ENCODE measurements at places on chromosomes 6 and 20.

GRCh38 chr20:62286493-62287064 lies 16.2 kb upstream of the ADRM1 start:
- DNase-seq = no peak

GRCh38 chr20:18628330-18628920 lies 40.6 kb downstream of the DTD1 start:
- DNase-seq = no peak

GRCh38 chr6:13710552-13711323 lies 897 bp downstream of the RANBP9 start:
- DNase-seq = no peak

GRCh38 chr6:100504786-100505737 lies 40.3 kb upstream of the SIM1 start:
- DNase-seq = peak; percentile 51

- DNase-seq = no peak
Observed at GRCh38 chr6:6492675-6493074, 95.8 kb upstream of the LY86 start.

DNA sequence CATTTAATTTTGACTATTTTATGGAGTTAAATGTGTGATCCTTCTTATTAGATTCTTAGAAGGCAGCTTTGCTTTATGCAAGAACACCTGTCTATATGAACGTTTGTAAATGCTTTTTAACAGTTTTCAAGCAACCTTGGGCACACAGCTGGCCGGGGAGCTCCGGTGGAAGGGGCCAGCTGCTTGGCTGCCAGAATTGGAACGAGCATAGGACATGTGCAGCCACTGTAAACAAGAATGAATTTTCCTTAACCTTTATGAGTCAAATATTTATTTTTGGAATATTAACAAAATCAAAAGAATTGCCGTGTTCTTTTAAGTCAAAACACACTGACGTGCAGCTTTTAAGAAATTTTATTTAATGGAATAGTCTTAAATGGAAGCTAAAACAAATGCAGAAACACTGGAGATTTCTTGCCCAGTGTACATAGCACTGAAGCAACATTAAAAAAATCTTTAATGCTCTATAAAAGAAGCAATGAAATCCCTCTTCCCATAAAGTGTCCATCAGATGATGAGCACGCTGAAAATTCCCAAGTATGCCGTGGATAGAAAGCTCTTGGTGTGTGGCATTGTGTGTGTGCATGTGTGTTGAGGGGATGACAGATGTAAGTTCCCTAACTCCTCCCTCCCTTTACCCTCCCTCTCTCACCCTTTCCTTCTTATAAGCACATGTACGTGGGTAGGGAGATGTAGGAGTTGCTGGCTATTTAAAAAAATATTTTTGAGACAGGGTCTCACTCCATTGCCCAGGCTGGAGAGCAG lies 208.9 kb upstream of the EXOC2 start:
- no peak for DNase-seq

DNA sequence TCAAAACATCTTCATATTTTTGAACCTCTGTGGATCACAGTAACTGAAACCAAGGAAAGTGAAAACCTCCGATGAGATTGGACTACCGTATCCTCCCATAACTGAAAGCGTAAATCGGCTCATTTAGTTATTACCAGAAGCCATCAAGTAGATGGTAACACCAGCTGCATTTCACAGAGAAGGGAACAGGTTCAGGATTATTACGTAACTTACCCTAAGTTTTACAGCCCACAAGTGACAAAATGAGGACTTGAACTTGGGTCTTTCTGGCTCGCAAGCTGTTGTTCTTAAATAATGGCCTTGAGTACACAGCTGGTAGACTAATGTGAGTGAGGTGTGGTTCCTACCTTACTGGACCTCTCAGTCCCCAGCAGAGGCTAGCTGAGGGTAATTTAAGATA lies 37.9 kb upstream of the CBLN4 start:
- DNase-seq = no peak

GRCh38 chr20:40512591-40512990 lies 176.4 kb downstream of the MAFB start:
- no peak for DNase-seq

DNA sequence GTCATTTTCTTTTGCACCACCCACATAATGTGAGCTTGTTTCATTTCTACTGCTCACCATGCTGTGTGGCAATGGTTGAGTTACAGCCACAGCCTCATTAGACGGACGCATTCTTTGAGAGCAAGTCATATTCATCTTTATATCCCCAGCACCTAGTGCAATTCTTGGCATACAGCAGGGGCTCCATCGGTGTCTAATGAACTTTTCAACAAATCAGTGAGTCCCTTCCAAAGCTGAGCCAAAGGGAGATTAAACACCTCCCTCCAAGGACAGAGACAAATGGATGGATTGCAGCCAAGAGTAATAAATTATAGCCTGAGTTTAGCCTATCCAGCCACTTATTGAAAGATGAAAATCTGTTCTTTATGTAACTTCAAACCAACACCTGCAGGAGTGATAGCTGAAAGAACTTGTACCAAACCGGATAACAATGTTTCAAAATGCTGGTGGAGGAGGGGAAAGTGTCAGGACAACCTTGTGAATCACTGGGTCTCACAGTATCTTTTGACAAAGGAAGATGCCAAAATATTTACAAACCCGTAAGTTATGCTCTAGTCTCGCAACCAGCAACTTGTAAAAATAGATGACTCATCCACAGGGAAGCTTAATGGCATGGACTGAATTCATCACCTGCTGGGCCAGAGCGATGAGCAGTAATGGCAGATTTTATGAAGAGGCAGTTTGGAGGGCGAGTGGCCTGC lies 139.0 kb downstream of the PXDC1 start:
- DNase-seq = peak; percentile 95

- no peak for DNase-seq
Observed at GRCh38 chr6:107607116-107607515, 117.2 kb downstream of the SOBP start.

GRCh38 chr6:5030596-5031136 lies 26.8 kb upstream of the RPP40 start:
- no peak for DNase-seq

DNA sequence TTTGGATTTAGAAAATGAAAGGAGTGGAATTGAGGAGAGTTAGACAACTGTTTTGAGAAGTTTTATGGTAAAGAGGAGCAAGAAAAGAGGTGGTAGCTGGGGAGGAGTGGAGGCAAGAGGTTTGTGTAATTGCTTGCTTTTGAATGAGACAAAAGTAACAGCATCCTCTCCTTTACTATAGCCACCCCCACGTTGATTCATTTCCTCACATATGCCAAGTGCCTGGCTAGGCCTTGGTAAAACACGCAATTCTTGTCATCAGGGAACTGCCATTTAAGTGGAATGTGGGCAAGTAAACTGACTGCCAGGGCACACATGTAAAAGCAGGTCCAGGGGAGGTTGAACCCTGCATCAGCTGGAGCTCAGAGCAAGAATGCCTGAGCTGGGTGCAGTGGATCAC lies 4.1 kb downstream of the MTRES1 start:
- DNase-seq = no peak
